ENCODE measurements at places on chromosomes 7 and 10. TPM values are rescaled to one million over a fixed set of nuclear protein-coding genes. Genes with fewer than 3 reads are reported as not detected.

Gene NOBOX
- total RNA-seq: not detected

Gene COL17A1
- 0.33 TPM for total RNA-seq

Gene TSPAN14
- 21.6 TPM for total RNA-seq

Gene ANLN
- total RNA-seq: 194 TPM

Gene FAM25C
- total RNA-seq: not detected

Gene CD36
- total RNA-seq: 2.6 TPM

Gene TMEM229A
- total RNA-seq: not detected

Gene MKX
- total RNA-seq: 11.6 TPM

Gene CYP17A1
- total RNA-seq: not detected

Gene FMC1
- total RNA-seq: 8.9 TPM

Gene PON1
- total RNA-seq: not detected

Gene SRGN
- 28.6 TPM for total RNA-seq

Gene ADRA2A
- 2.0 TPM for total RNA-seq

Gene GRID2IP
- total RNA-seq: not detected

Gene ACTL6B
- total RNA-seq: not detected

Gene ANKRD22
- total RNA-seq: not detected

Gene CCDC3
- 0.25 TPM for total RNA-seq

Gene GPRIN2
- not detected for total RNA-seq

Gene GRM3
- total RNA-seq: not detected

Gene ANKRD61
- 0.44 TPM for total RNA-seq

Gene ITGB8
- 3.7 TPM for total RNA-seq

Gene GJD4
- total RNA-seq: not detected

Gene LRRC61
- 2.2 TPM for total RNA-seq

Gene ZCWPW1
- 1.4 TPM for total RNA-seq

Gene NUTM2D
- 0.62 TPM for total RNA-seq

Gene KCNIP2
- total RNA-seq: 0.62 TPM

Gene C10orf53
- total RNA-seq: under 0.01 TPM

Gene NAT16
- under 0.01 TPM for total RNA-seq

Gene HECW1
- 0.62 TPM for total RNA-seq

Gene RBM17
- total RNA-seq: 54.7 TPM

Gene CADPS2
- 21.6 TPM for total RNA-seq

Gene GNGT1
- total RNA-seq: not detected

Gene RAB19
- not detected for total RNA-seq

Gene SEMA4G
- 1.00 TPM for total RNA-seq

Gene ABCA13
- total RNA-seq: 1.1 TPM

Gene ARF5
- 116 TPM for total RNA-seq

Gene FLNC
- total RNA-seq: 286 TPM

Gene MYOZ1
- not detected for total RNA-seq

Gene NRG3
- not detected for total RNA-seq

Gene TUBB8
- total RNA-seq: not detected

Gene LIPM
- total RNA-seq: not detected

Gene SFRP4
- 3.2 TPM for total RNA-seq

Gene HERPUD2
- total RNA-seq: 16.6 TPM

Gene ZNF804B
- total RNA-seq: not detected

Gene PRR15
- 0.22 TPM for total RNA-seq

Gene PTPN20
- 1.2 TPM for total RNA-seq

Gene RBP4
- total RNA-seq: not detected

Gene NEUROD6
- not detected for total RNA-seq

Gene MYPN
- 0.25 TPM for total RNA-seq

Gene KIAA1217
- 3.4 TPM for total RNA-seq

Gene C7orf25
- 8.4 TPM for total RNA-seq

Gene SPAM1
- not detected for total RNA-seq

Gene YKT6
- total RNA-seq: 75.2 TPM

Gene FAM25A
- total RNA-seq: not detected

Gene COL28A1
- 0.55 TPM for total RNA-seq

Gene SERPINE1
- total RNA-seq: 462 TPM

Gene LRRTM3
- under 0.01 TPM for total RNA-seq

Gene ATOH7
- not detected for total RNA-seq

Data from uterine smooth muscle cell (primary cell).